ENCODE measurements at places on chromosomes 3 and 15.

DNA sequence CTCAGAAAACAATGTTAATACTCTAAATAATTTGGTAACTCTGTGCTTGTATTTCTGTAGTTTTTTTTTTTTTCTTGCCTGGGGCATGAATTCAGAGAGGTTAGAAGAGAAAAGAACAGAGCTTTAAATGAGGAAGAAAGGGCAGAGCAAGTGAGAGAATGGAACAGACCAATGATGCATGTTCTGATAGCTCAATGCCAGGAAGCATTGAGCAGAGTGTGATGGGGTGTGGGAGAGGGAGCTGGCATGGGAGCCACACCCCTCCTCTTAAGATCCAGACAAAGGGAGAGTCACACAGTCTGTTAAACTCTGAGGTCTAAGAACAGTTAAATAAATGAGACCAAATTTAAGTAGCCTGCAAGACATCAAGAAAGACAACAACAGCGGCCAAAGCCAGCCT is 538.6 kb downstream of the TUSC7 start:
- no peak for DNase-seq

DNA sequence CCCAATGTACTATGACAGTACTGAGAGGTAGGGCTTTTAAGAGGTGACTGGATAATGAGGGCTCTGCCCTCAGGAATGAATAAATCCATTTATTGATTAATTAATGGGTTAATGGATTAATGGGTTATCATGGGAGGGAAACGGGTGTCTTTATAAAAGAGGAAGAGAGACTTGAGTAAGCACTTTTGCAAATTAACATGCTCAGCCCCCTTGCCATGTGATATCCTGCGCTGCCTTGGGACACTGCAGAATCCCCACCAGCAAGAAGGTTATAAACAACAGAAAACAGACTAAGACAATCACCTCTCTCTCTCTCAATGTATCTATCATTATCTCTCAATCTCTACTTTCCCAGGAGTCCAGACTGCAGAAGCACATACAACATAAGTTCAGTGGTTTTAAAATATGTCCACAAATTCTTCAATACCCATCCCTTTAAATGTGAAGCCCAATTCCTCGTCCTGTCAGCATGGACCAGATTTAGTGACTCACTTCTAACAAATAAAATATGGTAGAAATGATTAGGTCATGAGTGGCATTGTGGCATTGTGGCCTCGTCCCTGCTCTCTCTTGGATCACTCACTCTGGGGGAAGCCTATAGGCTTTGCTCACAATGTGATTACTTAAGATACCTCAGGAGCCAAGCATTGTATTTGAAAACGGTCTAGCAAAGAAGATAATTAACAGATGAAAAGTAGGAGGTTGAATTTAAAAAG is 40.0 kb upstream of the IL12A start:
- no peak for DNase-seq

GRCh38 chr15:22960556-22960955 is 19.6 kb downstream of the CYFIP1 start:
- DNase-seq: no peak

DNA sequence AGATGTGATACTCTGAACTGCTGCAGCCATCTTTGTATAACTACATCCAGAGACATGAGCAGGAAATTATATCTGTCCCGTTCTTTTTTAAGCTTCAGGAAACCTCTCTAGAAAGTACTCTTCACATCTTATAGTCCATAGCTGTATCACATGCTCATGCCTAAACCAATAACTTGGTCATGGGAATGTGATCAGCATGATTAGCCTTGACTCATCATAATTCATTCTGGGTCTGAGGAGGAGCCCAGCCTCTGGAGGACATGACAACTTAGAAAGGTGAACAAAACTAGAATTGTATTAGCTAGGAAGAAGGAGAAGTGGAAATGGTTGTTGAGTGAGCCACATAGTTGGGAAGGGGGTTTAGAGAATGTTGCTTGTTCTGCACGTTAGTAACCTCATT is 12.9 kb downstream of the PPM1L start:
- no peak for DNase-seq

- no peak for DNase-seq
Measured at GRCh38 chr3:50876947-50877346, 202.2 kb downstream of the DOCK3 start.

DNA sequence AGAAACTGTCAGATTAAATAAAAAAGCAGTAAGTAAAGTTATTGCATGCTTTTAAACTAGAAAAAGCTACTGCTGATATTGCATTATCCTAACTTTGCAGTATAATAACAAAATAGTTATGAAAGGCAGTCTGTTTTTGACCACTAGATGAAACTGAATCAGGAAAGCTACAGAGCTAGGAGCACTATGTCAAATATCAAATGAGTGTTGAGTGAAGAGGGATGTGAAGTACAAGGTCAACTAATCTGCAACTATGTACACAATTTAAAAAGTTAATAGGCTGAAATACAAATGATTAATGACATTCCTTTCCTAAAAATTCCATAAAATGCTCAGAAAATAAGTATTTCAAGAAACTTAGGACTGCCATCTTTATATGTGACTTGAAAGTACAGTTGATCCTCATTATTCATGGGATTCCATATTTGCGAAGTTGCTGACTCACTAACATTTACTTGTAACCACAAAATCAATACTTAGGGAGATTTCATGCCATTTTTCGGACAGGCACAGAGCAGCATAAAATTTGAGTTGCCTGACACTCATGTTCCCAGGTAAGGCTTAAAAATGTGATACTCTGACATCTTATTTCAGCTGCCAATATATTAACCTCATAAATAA is 34.5 kb downstream of the SLC4A7 start:
- no peak for DNase-seq

DNA sequence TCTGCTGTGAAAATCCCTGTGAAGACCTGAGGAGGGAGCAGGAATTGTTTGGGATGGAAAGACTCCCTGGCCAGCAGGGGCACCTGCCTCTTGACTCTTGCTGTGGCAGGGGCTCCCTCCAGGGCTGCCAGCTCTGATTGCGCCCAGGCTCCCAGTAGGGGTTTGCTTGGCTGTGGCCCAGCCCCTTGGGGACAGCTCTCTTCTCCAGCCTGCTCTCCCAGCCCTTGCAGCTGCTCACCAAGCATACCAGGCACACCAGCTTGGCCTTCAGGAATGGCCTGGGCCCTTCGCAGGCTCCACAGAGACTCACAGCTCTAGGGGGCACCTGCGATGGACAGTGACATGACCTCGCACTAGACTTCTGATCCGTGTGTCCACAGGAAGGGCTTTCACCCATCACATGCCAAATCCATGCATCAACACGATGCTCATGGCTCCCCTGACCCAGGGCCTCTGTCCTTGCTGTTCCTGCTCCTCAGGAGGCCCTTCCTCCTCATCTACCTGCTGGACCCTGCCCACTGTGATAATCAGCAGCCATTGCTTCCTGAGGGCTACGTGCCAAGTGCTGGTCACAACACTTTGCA is 61.8 kb downstream of the SCN5A start:
- no peak for DNase-seq

DNA sequence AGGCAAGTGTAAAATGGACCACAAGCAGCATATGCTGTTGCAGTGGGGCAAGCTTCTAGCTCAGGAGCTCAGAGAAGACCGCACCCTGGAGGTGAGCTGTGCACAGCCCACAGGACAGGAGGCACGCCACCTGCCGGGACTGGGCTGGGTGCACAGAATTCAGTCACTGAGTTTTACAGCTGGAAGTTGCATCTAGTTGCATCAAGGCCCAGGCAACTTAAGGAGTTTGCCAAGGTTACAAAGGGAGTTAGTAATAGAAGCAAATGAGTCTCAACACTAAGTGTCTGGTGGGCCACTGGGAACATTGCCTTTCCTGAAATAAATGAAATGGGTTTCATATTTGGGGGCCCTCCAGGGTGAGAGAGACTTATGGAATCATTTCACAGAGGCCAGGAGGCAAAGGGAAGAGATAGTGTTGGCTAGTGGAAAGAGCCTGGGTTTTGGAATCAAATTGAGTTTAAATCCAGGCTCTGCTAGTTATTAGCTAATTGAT is 36.0 kb upstream of the TIMP4 start:
- DNase-seq: no peak

GRCh38 chr15:89101302-89102193 is 13.3 kb downstream of the ABHD2 start:
- no peak for DNase-seq

DNA sequence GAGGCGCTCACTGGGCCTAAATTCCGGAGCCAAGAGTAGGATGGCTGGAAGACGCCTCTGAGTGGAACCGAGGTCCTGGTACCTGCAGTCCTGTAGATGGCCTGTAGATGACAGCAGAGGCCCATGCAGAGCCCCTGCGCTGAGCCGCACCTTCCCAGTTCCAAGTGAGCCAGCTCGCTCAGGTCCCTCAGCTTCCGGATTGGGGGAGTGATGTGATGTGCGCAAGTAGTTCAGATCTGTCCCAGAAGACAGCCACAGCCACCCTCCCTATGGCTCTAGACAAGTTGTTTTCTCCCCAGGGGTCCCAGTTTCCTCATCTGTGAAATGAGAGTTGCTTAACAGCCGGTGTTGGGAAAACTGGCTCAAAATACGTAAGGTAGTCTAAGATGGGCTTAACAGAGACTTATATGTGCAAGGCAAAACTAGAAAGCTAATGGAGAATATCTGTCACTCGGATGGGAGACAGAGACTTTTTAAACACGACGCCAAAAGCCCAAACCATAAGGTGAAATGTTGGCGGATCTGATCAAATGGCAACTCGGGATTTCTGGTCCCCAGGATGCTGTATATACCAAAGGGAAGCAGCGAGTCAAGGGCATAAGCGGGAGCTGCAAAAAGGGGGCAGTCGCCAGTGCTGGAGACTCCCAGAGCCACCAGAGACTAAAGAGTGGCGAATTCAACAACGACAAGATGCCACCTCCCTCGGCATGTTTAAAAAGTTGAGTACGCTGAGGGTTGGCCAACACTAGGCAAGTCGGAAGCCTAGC is 765 bp upstream of the MAPKAPK3 start:
- peak; percentile 76 for DNase-seq

- no peak for DNase-seq
Measured at GRCh38 chr3:195209847-195210265, 61.1 kb downstream of the XXYLT1 start.

GRCh38 chr3:64905906-64906410 is 218.2 kb upstream of the ADAMTS9 start:
- DNase-seq: no peak

DNA sequence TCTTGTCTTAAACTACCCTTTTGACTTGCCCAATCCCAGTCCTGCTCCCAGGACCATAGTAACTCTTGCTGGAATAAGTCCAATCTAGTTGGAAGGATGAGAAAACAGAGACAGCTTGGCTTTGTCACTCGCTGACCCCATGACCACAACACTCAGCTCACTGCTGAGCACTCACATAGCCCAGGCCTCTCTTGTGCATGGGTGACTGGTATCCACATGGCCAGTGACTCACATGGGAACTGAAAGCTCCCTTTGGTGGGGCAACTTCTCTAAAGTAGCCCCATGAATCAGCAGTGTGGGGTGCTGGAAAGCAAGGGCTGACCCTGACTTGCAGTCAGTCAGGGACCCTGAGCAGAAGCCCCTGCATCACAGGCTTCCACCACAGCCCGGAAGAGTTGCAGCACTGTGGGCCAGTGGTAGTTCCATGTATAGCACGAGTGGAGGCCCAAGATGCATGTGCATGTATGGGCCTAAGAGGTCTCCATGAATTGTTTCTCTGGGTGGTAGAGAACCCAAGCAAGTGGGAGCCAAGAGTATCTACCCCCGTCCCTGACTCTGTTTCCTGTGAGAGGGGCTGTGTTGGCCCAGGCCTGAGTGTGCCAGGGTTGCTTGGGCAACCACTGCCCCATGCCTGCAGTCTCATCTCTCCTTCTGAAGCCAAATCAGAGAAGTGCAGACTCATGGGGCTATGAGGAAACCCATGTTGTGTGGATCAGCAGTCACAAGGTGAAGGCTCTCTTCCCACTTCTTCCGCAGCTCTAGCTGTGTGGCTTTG is 62.1 kb upstream of the XCR1 start:
- DNase-seq: no peak

- DNase-seq: no peak
Measured at GRCh38 chr3:151322511-151322910, 5.9 kb upstream of the GPR87 start.

- no peak for DNase-seq
Measured at GRCh38 chr3:170723241-170723640, 137.4 kb upstream of the SLC7A14 start.

DNA sequence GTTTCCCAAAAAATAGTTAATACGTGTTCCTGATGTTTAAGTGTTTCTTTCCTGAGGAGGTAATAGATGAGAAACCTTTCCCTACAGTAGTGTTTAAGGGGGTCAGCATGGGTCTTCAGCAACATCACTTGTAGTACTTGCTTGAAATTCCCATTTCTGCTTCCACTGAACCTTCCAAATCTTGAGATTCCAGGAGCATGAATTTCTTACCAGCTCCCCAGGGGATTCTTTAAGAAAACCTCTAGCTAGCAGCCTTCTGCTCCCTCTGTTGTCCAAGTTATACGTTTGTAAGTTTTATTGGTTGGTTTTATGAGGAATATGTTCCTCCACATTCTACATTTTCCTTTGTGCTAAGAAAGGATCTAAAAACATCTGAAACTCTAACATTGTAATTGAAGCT is 38.2 kb upstream of the ACP3 start:
- DNase-seq: no peak

GRCh38 chr15:98838387-98839259 is 169.0 kb downstream of the PGPEP1L start:
- DNase-seq: no peak
